ENCODE measurements at places on chromosomes 3 and 15. TPM values are rescaled to one million over a fixed set of nuclear protein-coding genes. Genes with fewer than 3 reads are reported as not detected.

The SMCO1 gene
- not detected for total RNA-seq

The ERICH6 gene
- not detected for total RNA-seq

The FEZF2 gene
- total RNA-seq, result not detected

The RBP2 gene
- total RNA-seq, result not detected

The CDV3 gene
- 209 TPM for total RNA-seq

GRCh38 chr3:27281671-27282150 lies 87.5 kb downstream of the NEK10 start:
- DNase-seq, result no peak
- H3K36me3 ChIP-seq, result no peaks in the 10 kb centered on the region
- no peak overlapping the region for H3K4me3 ChIP-seq
- H3K4me1 ChIP-seq, result no peaks in the 10 kb centered on the region

- no peaks in the 10 kb centered on the region for H3K4me1 ChIP-seq
- DNase-seq, result no peak
- H3K4me3 ChIP-seq, result no peak overlapping the region
These were observed 46.5 kb upstream of the MANF start for GRCh38 chr3:51338632-51339031.

GRCh38 chr3:143207338-143207961 lies 87.9 kb downstream of the CHST2 start:
- H3K27ac ChIP-seq, result no peak overlapping the region
- no peaks in the 10 kb centered on the region for H3K4me1 ChIP-seq
- H3K36me3 ChIP-seq, result no peaks in the 10 kb centered on the region
- no peak overlapping the region for H3K4me3 ChIP-seq
- H3K27me3 ChIP-seq, result no peaks in the 10 kb centered on the region

GRCh38 chr3:171813897-171814460 lies 3.7 kb upstream of the PLD1 start:
- peaks cover 36% of the 10 kb centered on the region for H3K27me3 ChIP-seq
- H3K27ac ChIP-seq, result peak overlapping the region; percentile 9
- no peaks in the 10 kb centered on the region for H3K36me3 ChIP-seq
- DNase-seq, result peak; percentile 52
- H3K4me1 ChIP-seq, result peaks cover 18% of the 10 kb centered on the region

DNA sequence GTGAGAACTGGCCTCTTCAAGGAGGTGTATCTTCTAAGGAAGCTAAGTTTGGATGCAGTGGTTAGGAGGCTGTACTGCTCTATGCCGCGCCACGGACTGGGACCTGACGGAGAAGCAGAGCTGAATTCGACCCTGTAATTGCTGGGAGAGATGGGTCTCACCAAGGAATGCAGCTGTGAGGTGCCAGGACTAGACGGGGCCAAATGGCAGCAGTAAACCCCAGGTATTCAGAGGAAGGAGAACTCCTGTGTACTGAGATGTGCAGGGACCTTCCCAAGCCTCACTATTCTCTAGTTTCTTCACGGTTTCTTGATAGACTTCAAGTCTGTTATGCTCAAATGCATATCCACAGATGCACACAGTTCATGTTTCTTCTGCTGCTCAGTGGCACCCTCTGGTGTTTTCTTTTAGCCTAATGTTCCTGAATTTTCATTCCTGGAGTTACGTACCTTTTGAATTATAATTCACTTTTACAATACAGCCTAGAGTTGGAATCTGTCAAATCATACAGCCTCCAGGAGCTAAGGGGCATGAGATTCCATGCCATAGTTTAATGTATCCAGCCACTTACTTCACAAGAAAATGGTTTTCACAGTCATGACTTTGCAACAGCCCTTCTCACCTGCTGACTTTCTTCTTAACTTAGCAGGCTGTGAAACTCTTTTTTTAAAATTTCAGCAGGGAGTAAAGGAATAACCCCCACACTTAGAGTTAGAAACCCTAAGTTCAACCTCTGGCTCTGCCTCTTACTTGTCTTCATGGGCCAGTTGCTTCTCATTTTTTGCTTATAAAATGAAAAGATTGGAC lies 61.8 kb downstream of the GLDN start:
- H3K4me3 ChIP-seq, result no peak overlapping the region
- no peaks in the 10 kb centered on the region for H3K36me3 ChIP-seq
- H3K4me1 ChIP-seq, result no peaks in the 10 kb centered on the region

All from activated CD4-positive, alpha-beta memory T cell treated with anti-CD3 and anti-CD28 coated beads for 36 hours (primary cell).